H4 (cell line): ENCODE measurements at places on chromosomes 6 and 20.

DNA sequence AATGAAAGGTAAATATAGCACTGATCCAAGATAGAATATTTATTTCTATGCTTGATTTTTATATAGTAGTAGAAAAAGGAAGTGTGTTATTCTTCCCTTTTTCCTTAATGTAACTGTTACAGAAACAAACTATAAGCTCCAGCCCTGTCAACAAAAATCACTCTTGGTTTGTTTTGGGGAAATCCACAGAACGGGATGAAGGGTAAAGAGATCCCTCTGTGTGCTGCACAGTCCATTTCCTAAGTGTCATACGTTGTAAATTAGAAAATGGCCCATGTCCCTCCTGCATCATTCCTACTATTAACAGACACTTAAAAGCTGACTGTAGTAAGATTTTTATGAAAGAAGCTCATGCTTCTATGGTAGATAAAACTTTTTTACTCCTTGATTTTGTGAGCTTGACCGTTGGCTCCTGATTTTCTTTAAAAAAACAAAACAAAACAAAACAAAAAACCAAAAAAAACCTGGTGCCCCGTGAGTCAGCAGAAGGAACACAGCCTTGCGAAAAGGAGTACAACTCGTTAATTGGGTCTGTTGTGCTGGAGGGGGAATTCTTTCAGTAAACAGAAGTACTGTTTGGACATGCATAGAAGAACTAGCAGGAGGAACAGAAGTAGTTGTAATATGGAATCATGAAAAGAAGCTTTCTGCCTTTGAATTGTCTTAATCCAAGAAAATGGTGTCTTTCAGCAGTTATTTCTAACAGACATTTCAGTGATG, 67.5 kb downstream of the RTN4IP1 start:
- no peak for DNase-seq

- DNase-seq = no peak
These were observed 229.4 kb upstream of the PLN start for GRCh38 chr6:118318648-118319047.

DNA sequence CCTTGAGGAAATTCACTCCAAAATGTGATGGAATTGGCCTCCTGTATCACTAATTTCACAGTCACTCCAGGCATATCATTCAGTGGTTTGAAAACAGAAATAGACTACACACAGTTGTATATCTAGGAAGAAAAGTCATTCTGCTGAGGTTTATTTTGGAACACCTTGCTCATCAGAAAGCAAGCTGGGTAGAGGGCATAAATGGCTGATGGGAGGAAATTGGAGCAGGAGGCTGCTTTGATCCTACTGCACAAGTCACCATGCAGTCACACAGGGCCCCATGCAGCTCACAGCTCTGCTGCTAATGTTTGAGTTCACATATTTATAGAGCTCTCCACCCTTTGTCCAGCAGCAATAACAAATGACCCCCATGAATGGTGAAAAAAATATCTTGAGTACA, 12.3 kb downstream of the NHLRC1 start:
- DNase-seq = no peak

DNA sequence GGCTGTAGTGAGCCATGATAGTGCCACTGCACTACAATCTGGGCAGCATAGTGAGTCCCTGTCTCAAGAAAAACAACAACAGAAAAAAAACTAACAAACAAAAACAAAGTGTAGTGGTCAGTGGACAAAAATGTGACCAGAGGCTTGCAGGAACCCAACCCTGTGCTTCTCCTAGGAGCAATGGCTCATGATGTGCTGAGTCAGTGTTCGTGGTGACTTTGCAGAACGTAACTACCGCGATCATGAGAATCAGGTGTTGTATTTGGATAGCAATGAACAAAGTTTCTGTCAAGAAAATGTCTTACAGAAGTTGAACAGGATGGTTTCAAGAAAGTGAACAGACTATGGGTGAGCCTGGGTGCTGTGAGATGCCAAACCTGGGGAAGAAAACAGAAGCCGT, 18.5 kb upstream of the FOXC1 start:
- DNase-seq = no peak
